Ovary (tissue), 10 donors: ENCODE measurements at places on chromosomes 11 and 22.

GRCh38 chr22:41949297-41949965 lies 2.5 kb upstream of the CENPM start:
- no peak overlapping the region for H3K27ac ChIP-seq
- no peaks in the 10 kb centered on the region for H3K27me3 ChIP-seq
- peaks cover 4% of the 10 kb centered on the region for H3K4me1 ChIP-seq
- no peak overlapping the region for H3K4me3 ChIP-seq

DNA sequence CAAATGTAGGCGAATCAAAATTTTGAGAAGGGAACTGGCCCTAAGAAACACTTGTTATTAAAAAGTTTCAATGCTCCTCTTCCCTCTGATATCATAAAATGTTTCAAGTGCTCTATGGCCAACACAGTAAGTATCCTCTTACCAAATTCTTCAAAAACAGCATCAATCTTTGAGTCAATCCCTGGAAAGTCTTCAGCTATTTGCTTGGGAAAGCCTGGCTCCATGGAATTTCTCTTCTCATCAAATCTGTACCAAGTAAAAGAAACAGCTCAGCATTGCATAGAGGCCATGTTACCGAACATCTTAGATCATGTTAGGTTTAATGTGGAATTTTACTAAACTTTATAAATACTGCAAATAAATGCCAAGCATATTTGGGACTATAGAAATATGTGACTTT lies 6.3 kb downstream of the MMP3 start:
- no peaks in the 10 kb centered on the region for H3K36me3 ChIP-seq
- no peak for DNase-seq
- no peak overlapping the region for H3K27ac ChIP-seq
- H3K27me3 ChIP-seq = no peaks in the 10 kb centered on the region

DNA sequence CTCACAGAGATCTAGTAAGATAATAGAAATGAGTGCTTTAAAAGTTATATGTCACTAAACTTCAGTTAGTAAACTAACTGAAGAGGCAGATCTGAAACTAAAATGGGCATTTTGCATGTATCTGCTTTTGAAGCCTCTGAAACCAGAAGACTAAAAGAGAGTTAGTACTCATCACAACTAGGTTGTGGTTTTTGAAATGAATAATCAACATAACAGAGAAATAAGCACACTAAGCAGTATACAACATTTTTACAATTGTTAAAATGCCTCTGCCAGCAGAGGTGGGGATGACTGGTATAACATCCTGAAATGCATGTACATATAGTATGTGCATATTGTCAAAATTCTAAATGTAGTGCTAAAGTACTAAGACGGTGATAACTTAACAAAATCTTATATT lies 564.5 kb downstream of the DLG2 start:
- no peak for DNase-seq
- no peak overlapping the region for H3K27ac ChIP-seq
- H3K4me1 ChIP-seq = no peaks in the 10 kb centered on the region
- H3K36me3 ChIP-seq = no peaks in the 10 kb centered on the region

- no peak within 1 kb of the TSS for H3K27ac ChIP-seq
- no peaks in the 10 kb centered on the region for H3K36me3 ChIP-seq
- H3K4me3 ChIP-seq = no peak within 1 kb of the TSS
- DNase-seq = no peak
- peaks cover 2% of the 10 kb centered on the region for H3K4me1 ChIP-seq
- no peaks in the 10 kb centered on the region for H3K27me3 ChIP-seq
Measured at GRCh38 chr11:20668844-20669819, at the start of gene NELL1. TSS of gene NELL1 (plus strand) at chr11:20669586.

DNA sequence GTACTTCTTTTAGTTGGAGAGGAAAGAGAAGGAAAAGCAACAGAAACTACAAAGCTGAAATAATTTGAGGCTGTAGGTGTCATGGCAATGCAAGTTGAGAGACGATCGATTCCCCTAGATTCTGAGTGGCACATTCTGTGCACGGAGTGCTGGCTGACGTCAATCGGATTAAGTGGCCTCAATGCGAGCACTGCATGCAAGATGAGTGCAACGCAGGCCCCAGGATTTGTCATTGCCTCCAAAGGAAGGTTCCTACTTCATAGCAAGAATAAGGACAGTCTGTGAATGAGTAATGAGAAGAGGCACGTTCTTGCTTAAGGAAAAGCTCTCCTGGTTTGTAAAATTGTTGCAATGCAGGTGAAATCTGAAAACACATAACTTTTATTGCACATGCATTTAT lies 892.4 kb downstream of the KCNA4 start:
- no peak overlapping the region for H3K27ac ChIP-seq
- no peak for DNase-seq
- no peaks in the 10 kb centered on the region for H3K4me1 ChIP-seq
- no peaks in the 10 kb centered on the region for H3K36me3 ChIP-seq
- H3K27me3 ChIP-seq = no peaks in the 10 kb centered on the region

GRCh38 chr11:117825538-117826189 lies 1.1 kb upstream of the FXYD2 start:
- DNase-seq = peak; percentile 13
- peaks cover 17% of the 10 kb centered on the region for H3K4me1 ChIP-seq
- no peak overlapping the region for H3K4me3 ChIP-seq
- H3K27me3 ChIP-seq = no peaks in the 10 kb centered on the region
- H3K36me3 ChIP-seq = no peaks in the 10 kb centered on the region

- H3K4me3 ChIP-seq = no peak overlapping the region
- DNase-seq = no peak
- H3K27me3 ChIP-seq = no peaks in the 10 kb centered on the region
- peaks cover 3% of the 10 kb centered on the region for H3K4me1 ChIP-seq
Measured at GRCh38 chr22:37303821-37304274, 21.5 kb downstream of the CYTH4 start.

DNA sequence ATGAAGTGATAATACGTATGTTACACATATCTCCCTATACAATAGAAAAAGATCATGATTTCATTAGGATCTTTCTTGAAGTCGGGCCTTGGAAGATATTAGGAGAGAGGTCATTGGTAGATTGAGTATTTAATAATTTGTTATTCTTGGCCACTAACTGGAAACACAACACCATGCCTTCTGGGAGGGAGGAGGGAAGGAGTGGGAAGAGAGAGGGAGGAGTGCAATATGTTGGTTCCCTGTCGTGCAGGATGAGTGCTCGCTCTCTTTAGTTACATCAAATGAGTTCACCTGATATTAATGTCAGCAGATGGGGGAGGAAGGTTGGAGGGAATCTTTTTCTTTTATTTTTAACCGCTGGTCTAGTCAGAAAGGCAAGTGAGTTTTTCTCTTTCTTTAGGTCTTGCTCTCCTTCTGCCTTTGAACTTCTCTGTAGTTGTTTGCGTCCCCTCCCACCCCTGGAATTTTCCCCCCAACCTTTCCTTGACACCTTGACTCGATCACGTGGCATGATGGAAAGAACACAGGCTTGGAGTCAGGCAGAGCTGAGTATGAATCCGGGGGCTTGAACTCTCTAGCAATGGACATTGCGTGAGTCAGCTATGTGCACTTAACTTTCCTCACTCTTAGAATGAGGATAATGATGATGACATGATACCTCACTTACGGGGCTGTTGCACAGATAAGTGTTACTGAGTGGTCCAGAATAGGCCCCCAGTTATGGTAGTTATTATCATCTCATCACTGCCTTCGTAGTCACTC lies 6.2 kb downstream of the ADAMTS15 start:
- peaks cover 4% of the 10 kb centered on the region for H3K4me1 ChIP-seq
- DNase-seq = no peak
- H3K36me3 ChIP-seq = no peaks in the 10 kb centered on the region
- H3K4me3 ChIP-seq = no peak overlapping the region
- H3K27me3 ChIP-seq = no peaks in the 10 kb centered on the region

DNA sequence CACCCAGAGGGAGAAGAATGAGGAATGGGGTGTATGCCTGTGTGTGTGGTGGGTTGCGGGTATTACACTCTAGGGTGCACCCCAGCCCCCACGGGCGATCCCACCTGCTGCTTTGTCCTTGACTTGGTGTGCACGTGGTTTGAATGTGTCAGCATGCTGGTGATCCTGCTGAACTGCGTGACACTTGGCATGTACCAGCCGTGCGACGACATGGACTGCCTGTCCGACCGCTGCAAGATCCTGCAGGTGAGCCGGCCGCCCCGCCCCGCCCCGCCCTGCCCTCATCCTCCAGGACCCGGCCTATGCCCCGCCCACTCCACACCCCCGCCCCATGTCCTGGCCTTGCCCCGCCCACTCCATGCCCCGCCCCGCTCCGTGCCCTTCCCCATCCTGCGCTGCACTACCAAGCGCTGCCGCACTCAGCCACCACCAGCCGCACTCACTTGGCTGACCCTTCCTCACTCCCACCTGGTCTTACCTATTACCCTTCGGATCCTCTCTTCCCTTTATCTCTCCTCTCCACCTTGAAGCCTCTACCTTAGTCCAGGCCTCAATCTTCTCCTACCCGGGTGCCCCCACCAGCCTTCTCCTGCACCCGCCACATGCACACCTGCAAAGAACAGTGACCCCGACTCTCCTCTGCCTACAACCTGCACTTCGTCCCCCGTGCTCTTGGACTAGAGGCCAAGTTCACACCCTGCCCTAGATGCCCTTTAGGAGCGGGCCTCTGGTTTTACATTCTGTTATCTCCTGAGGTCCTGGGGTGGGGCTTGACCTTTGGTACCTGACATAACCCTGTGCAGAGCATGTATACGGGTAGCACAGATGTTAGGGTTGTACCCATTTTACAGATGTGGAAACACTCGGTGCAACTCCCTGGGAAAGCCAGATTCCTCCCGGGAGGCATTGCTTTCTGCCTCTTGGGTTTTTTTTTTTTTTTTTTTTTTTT lies 27.7 kb downstream of the CACNA1I start:
- H3K36me3 ChIP-seq = no peaks in the 10 kb centered on the region
- H3K27ac ChIP-seq = no peak overlapping the region
- H3K4me3 ChIP-seq = no peak overlapping the region

DNA sequence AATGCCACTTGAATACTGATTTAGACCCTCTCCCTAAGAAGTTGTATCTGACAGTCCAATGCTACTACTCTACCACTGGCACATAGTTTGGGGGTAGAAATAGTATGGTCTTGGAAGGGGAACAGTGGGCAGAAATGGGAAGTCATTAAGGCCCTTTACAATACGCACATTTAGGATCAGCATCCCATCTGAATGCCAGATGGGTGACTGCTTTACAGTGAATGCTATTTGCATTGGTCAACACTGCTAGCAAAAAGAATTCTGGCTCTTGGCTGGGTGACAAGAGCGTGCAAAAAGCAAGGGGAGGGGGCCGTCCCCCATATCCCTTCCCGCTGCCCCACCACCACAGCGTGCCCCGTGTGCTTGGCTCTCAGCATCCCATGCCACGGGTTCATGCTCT lies 104.7 kb upstream of the BID start:
- H3K36me3 ChIP-seq = no peaks in the 10 kb centered on the region
- no peak overlapping the region for H3K27ac ChIP-seq
- no peak overlapping the region for H3K4me3 ChIP-seq

DNA sequence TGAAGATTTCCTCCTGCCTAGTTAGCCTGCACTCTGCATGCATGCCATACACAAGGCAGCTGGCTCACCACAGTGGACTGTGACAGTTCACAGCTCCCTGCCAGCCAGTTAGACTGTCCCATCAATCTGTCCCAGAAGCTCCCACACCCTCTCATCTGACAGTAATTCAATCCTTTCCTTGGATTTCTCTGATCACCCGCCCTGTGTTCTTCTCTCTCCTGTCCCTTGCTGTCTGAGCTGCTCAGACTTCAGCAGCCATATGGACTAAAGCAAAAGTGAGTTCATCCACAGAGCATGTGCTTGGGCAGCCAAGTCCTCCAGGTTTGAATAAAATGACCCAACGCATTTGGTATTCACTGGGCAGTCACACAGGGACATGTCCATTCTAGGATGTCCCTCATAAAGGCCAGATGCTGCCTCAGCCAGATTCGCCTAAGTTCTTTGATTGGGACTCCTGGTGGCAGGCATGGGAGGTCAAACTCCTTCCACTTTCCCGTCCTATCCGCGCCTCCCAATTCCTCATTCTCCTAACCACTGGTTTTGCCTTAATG lies 54.5 kb upstream of the ZBTB44 start:
- no peaks in the 10 kb centered on the region for H3K36me3 ChIP-seq
- H3K27me3 ChIP-seq = no peaks in the 10 kb centered on the region
- H3K27ac ChIP-seq = no peak overlapping the region
- DNase-seq = no peak

DNA sequence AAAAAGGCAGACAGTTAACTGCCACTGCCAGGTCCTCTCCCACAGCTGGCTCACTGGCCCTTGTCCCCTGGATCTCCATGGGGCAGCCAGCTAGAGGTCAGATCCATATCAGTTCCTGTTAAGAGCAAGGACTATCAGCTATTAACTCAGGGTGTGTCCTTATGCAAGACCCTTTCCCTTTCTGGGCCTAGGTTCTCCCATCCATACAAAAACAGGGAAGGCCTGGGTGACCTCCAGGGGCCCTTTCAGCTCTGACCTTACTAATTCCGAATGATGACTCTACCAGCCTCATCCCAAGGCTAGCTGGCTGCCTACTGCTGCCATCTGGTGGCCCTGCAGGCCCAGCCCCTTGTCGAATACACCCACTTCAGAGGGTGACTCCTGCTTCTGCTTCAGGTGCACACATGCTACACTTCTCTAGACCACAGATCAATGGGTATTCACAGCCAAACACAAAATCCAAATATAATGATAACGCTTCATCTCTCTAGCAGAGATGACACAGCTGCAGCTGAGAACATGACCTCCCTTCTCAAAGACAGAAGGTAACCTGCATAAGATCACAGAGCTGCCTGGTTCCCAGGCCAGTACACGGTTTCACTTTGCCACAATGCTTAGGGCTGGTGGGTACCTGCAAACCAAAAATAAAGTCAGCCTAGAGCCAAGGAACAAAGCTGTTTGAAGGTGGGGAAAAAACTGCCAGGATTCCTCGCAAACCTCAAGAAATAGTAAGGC lies 34.1 kb downstream of the SERGEF start:
- no peaks in the 10 kb centered on the region for H3K36me3 ChIP-seq
- H3K27me3 ChIP-seq = no peaks in the 10 kb centered on the region
- H3K4me3 ChIP-seq = no peak overlapping the region

- peak; percentile 79 for DNase-seq
- peak within 1 kb of the TSS; percentile 86 for H3K27ac ChIP-seq
- H3K36me3 ChIP-seq = no peaks in the 10 kb centered on the region
- H3K27me3 ChIP-seq = no peaks in the 10 kb centered on the region
Measured at GRCh38 chr11:111540114-111540936, at the start of gene LAYN. TSS of gene LAYN (plus strand) at chr11:111540720. CDS start at chr11:111540844, 124 bp downstream.

DNA sequence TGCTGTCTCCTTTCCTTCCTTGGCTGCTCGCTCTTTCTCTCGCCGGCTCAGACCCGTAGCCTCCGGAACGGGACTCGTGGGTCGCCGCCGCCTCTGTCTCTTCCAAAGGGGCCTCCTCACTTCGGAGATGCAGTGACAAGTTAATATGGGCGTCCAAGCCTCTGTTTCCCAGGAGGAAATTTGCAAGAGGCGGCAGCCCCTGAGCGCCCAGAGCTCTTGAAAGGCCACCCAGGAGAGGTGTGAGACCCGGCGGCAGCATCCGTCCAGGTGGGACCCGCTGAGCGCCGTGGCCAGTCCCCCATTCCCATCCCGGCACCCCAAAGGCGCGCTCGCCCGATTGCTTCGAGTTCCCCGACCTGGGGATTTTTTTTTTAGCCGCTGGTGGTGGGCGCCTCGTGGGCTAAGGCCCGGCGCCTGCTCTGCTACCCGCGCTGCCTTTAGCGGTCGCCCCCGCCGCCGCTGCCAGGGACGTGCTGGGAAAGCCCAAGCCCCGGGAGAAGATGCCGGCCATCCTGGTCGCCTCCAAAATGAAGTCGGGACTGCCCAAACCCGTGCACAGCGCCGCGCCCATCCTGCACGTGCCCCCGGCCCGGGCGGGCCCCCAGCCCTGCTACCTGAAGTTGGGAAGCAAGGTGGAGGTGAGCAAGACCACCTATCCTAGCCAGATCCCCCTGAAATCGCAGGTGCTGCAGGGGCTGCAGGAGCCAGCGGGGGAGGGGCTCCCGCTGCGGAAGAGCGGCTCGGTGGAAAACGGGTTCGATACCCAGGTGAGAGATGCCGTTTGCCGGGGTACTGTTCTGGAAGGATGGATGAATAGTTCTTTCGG lies 772 bp downstream of the NAV2 start:
- H3K4me1 ChIP-seq = peaks cover 2% of the 10 kb centered on the region
- peaks cover 5% of the 10 kb centered on the region for H3K27me3 ChIP-seq
- peak overlapping the region; percentile 11 for H3K27ac ChIP-seq
- DNase-seq = no peak
- H3K4me3 ChIP-seq = peak overlapping the region; percentile 66
